ENCODE measurements at places on chromosomes 11 and 22. TPM values are rescaled to one million over a fixed set of nuclear protein-coding genes. Genes with fewer than 3 reads are reported as not detected.
A peak's percentile ranks its signal among the peaks of the same experiment; 100 is the strongest.

Gene VSIG10L2
- total RNA-seq: not detected

Gene NAA40
- total RNA-seq: 32.3 TPM

Gene ZNRF3
- 4.4 TPM for total RNA-seq

Gene SNU13
- 138 TPM for total RNA-seq

Gene IFITM5
- total RNA-seq: not detected

Gene BATF2
- total RNA-seq: 0.81 TPM

Gene PATE1
- not detected for total RNA-seq

GRCh38 chr11:133808393-133809140 lies 36.7 kb downstream of the SPATA19 start:
- no peaks in the 10 kb centered on the region for H3K4me1 ChIP-seq
- no peaks in the 10 kb centered on the region for H3K27me3 ChIP-seq
- no peaks in the 10 kb centered on the region for H3K36me3 ChIP-seq
- no peak overlapping the region for H3K4me3 ChIP-seq
- DNase-seq: no peak
- H3K27ac ChIP-seq: no peak overlapping the region

DNA sequence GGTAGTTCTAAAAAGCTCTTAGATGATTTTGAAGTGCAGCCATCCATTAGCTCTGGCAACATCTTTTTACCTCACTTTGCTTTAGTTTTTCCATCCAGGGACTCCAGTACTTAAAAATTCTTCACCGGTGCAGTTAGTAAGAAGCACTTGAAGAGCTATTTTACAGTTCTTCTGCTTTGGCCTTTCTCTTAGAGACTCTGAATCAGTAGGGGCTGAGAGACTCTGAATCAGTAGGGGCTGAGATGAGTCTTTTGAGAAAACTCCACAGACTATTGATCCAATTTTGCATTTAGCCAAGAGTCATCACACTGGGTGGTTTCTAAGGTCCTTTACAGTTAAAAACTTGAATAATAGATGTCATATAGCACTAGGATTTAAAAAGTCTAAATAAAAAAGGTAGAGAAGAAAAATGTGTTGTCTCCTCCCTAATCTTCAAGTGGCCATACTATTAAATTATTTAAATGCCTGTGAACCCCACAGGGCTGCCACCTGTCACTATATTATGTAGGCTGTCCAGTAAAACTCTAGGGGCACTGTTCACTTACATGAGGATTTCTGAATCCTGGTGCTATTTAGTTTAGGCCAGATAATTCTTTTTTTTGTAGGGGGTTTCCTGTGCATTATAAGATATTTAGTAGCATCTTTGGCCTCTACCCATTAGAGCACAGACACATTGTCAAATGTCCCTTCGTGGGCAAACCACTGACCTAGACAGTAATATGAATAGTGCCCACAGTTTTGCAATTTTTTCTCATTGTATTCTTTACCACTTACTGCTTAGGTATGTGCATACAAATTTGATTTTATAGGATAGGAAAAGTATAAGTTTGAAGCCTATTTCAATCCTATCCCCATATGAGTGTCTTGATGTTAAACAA lies 26.3 kb upstream of the HIKESHI start:
- no peak overlapping the region for H3K27ac ChIP-seq
- no peak overlapping the region for H3K4me3 ChIP-seq
- no peak for DNase-seq
- H3K4me1 ChIP-seq: no peaks in the 10 kb centered on the region

DNA sequence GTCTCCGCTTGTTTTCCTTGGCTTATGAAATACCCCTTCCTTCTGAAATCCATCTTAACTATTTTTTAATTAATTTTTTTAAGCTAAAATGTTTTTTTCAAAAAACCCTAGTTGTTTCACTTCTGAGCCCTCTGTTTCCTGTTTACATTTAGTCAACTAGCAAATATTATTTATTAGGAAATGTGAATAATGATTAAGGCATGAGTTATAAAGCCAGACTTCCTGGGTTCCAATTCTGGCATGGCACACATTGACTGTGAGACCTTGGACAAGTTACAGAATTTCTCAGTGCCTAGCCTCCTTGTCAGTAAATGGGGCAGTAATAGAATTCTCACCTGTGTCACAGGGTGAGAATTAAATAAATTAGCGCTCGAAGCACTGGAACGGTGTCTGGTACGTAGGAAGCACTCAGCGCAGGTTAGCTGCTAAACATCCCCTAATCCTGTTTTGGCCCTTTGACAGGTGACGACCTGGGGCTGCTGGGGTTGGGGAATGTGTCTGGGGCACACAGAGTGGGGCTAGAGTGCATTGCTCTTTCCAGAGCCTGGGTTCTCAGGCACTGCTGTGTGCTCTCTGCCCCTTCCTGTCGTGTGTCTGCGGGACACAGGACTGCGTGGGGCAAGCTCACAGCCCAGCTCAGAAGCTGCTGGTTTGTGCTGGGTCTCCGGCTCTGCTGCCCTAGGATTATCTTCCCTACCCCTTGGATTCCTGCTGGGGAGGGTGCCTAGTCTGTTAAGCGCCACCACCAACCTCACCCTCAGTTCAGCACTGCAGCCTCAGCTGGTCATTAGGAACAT lies 13.1 kb downstream of the PANX1 start:
- no peak overlapping the region for H3K4me3 ChIP-seq
- peak; percentile 20 for DNase-seq
- peaks cover 29% of the 10 kb centered on the region for H3K4me1 ChIP-seq
- no peaks in the 10 kb centered on the region for H3K36me3 ChIP-seq
- no peaks in the 10 kb centered on the region for H3K27me3 ChIP-seq

DNA sequence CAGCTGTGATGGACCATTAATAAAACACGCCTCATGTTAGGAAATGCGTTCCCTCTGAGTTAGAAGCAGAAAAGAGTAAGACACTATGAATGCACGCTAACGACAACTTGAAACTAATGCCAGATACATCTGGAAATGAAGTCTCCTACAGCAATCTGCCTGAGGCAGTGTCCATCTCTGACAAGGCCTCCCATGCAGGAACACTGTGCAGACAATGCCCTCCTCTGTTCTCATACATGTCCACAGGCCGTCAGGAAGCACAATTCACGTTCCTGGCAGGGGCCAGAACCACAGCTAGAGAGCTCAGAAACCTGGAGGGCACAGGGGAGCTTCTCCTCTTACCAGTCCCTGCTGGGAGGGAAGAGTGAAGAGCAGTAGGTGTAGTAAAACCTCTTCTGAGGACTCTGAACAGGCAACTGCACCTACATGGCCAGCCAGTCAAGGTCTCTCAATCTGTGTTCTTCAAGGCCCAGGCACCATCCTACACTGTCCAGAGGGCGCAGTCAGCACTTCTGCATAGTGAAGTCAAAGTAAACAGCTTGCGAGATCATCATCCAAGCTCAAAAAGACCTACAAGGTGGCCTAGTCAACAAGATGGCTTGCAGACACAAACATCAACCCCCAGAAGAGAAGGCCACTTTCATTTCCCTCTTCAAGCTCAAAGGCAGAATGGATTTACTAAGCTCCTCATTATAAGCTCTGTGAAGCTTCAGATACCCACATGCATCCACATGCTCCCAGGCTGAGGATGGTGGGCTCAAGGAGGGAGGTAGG lies 41.5 kb upstream of the CYP2D6 start:
- H3K4me3 ChIP-seq: no peak overlapping the region
- H3K36me3 ChIP-seq: no peaks in the 10 kb centered on the region
- no peak for DNase-seq
- H3K4me1 ChIP-seq: peaks cover 11% of the 10 kb centered on the region

GRCh38 chr11:95089620-95090542 lies at the start of gene ENDOD1:
ENDOD1 (plus strand) TSS chr11:95089846; CDS start chr11:95089928, 82 bp downstream.
- H3K27ac ChIP-seq: peak within 1 kb of the TSS; percentile 39
- H3K27me3 ChIP-seq: no peaks in the 10 kb centered on the region

DNA sequence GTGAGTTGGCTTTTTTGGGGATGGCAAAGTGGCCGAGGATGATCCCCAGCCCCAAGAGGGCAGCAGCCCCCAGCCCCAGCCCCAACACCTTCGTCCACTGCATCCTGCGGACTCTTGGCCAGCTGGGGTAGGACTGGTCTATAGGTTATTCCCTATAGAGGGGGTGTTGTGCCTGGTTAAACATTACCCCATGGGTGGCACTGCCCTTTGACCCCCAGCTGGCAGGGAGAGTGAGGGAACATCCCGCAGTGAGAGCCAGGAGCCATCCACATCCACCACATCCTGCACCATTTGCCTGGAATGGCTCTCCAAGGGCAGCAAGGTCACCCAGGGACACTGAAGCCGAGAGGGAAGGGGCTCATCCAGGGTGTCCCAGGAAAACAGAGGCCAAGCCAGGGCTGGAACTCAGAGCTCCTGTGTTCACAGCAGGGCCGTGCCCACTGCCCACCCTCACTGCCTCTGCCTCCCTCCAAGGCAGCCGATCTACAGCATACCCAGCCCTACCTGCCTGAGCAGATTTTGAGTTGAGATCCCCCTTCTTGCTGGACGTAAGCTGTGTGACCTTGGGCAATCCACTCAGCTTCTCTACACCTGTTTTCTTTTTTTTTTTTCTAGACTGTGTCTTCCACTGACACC lies at the start of gene NAALADL1:
Gene NAALADL1, minus strand, starts transcription at position 135 of the 636 bp plus-strand sequence. Its CDS starts 32 bp downstream, at position 103.
- H3K27ac ChIP-seq: no peak within 1 kb of the TSS
- no peaks in the 10 kb centered on the region for H3K36me3 ChIP-seq
- H3K4me1 ChIP-seq: no peaks in the 10 kb centered on the region
- DNase-seq: no peak
- no peak within 1 kb of the TSS for H3K4me3 ChIP-seq
- no peaks in the 10 kb centered on the region for H3K27me3 ChIP-seq

- no peak overlapping the region for H3K4me3 ChIP-seq
- peaks cover 2% of the 10 kb centered on the region for H3K36me3 ChIP-seq
- H3K27ac ChIP-seq: no peak overlapping the region
- H3K27me3 ChIP-seq: no peaks in the 10 kb centered on the region
- DNase-seq: no peak
These were observed 40.8 kb downstream of the PGM2L1 start for GRCh38 chr11:74357449-74357848.
